Ascending aorta (tissue), 2 donors: ENCODE measurements at places on chromosomes 4 and X. TPM values are rescaled to one million over a fixed set of nuclear protein-coding genes. Genes with fewer than 3 reads are reported as not detected.

DNA sequence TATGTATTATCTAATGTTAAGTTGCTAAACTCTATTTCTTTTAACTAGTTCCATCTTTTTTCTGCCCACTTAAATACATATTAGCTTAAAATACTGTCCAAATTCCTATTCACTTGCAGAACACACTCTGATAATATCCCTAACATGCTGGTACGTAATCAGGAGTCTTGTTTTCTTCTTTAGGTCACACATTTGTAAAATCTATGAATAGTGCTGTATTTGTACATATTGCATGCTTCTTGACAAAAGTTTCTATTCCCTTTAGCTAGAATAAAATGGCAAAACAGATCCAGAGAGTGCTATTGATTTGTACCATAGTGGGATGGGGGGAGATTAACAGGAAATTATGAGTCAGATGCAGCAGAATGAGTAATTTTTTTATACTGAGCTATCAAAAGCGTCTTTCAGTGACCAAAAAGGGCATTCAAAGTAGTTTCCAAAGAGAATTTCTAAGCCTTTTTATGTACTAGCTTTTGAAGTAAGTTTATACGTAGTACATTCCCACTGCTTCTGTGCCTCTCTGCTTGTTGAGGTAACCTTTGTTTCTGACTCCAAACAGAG is 126.5 kb downstream of the PTPN13 start:
- DNase-seq, result no peak
- no peaks in the 10 kb centered on the region for H3K4me1 ChIP-seq
- H3K4me3 ChIP-seq, result no peak overlapping the region
- H3K36me3 ChIP-seq, result no peaks in the 10 kb centered on the region
- no peaks in the 10 kb centered on the region for H3K27me3 ChIP-seq
- H3K27ac ChIP-seq, result no peak overlapping the region

GRCh38 chr4:17535906-17536305 is 20.9 kb downstream of the CLRN2 start:
- H3K36me3 ChIP-seq, result no peaks in the 10 kb centered on the region
- H3K27me3 ChIP-seq, result no peaks in the 10 kb centered on the region
- no peak overlapping the region for H3K4me3 ChIP-seq
- no peaks in the 10 kb centered on the region for H3K4me1 ChIP-seq

Gene FAM47A
- total RNA-seq, result not detected

DNA sequence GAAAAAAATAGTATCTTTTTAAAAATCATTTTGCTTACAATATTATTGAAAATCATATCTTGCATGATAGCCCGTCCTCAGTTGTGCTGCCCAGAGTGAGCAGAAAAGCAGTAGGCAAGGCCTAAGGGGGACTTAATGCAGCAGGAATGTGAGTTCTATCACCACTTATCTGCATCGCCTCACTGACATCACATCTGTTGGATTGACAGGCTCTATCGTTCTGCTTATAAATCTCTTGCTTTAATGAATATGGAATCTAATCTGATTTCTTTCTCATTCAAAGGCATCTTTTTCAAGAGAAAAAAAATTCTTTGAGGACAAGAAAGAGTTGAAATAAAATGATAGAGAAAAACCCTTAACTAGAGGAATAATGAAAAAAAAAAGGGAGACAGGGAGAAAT is 249.9 kb downstream of the PAPSS1 start:
- no peak overlapping the region for H3K4me3 ChIP-seq
- H3K27me3 ChIP-seq, result no peaks in the 10 kb centered on the region
- no peak for DNase-seq
- no peaks in the 10 kb centered on the region for H3K36me3 ChIP-seq

DNA sequence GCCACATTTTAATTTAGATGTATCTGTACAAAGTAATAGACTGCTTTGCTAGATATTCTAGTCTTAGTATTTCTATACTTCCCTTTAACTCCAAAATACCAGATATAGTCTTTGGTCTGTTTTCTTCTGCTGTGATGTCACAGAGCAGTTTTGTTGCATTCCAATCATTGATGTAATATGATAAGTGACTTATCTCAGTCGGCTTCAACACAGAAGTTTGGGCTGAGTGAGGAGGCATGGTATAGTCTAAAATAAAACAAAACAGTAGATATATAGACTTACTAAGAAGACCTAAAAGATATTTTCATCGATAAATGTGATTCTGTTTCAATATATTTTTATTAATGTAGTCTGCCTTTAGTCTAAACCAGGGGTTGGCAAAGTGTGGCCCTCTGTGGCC is 169.9 kb downstream of the DCK start:
- H3K36me3 ChIP-seq, result no peaks in the 10 kb centered on the region
- no peak for DNase-seq
- no peak overlapping the region for H3K27ac ChIP-seq

DNA sequence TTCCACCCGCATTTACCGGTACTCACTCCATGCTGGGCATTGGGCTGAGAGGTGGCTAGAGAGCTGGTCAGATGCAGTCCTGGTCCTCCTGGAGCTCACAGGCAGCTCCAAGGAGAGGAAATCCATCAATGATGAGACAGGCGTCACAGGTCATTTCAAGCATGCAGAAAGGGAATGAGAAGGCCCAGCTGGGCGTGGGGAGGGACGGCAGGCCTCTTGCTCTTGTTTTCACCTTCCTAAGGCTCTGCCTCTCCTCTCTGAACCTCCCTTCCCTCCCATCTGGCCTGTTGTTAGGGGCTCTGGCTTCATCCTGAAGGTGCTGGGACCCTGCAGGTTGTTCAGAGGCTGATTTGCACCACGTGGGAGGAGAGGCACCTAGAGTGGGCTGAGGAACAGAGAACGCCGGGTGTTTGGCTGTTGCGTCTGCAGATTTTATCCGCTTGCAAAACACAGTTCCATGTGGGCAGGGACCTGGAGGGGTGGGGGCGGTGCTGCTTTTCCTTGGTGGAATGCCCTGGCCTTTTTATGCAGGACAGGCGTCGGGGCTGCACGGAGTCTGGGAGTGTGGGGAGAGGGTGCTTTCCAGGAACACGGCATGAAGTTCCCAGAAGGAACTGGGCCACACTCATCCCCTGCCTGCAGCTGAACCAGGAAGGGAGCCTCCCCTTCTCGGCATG is 81.5 kb upstream of the PSAPL1 start:
- no peak overlapping the region for H3K4me3 ChIP-seq
- H3K27me3 ChIP-seq, result no peaks in the 10 kb centered on the region
- no peaks in the 10 kb centered on the region for H3K36me3 ChIP-seq

Gene FGG
- total RNA-seq, result 40.3 TPM

GRCh38 chrX:16903274-16904022 is 33.3 kb upstream of the RBBP7 start:
- H3K4me1 ChIP-seq, result no peaks in the 10 kb centered on the region
- H3K27me3 ChIP-seq, result no peaks in the 10 kb centered on the region
- DNase-seq, result no peak
- no peak overlapping the region for H3K4me3 ChIP-seq
- no peaks in the 10 kb centered on the region for H3K36me3 ChIP-seq

Gene SCML1
- 5.7 TPM for total RNA-seq

Gene ADH7
- not detected for total RNA-seq

GRCh38 chr4:108834835-108835384 is 72.1 kb upstream of the ETNPPL start:
- H3K27ac ChIP-seq, result no peak overlapping the region
- no peaks in the 10 kb centered on the region for H3K36me3 ChIP-seq
- no peak for DNase-seq
- H3K4me3 ChIP-seq, result no peak overlapping the region
- no peaks in the 10 kb centered on the region for H3K4me1 ChIP-seq

Gene UGT2A1
- total RNA-seq, result not detected

DNA sequence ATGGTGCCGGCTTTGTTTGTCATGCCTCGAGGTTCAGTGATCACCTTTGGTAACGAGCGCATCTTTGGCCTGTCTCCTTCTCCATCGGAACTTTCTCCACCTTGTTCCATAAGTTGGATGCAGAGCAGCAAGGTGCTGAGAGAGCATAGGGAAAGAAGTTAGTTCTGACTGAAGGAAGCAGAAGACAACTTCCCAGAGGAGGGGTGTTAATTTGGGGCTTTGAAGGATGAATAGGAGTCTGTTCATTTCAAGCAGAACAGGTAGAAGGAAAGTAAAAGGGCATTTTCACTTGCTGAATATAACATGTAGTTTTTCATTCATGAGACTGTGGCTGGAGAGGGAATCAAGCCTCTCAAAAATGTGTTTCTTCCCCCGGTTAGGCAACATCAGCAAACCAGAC is 232.0 kb upstream of the PSAPL1 start:
- no peaks in the 10 kb centered on the region for H3K27me3 ChIP-seq
- H3K36me3 ChIP-seq, result no peaks in the 10 kb centered on the region
- no peak overlapping the region for H3K27ac ChIP-seq
- no peaks in the 10 kb centered on the region for H3K4me1 ChIP-seq
- no peak for DNase-seq

DNA sequence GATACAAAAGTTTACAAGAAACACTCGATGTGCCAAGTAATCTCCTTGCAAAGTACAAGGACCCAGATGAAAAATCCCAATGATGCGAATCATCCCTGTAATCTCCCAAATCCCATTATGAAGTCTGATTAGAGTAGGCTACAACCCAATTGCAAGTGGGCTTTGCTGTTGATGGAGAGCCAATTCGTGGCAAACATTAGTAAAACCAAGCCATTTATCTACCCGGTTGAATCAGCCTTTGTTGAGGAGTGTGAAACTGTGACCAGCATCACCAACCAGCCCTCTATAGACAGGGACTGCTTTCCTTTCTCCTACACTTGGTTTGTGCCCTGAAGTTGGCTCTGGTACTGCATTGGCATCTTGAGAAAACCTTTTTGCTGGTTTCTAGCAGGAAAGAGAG is 1.2 kb upstream of the PRPS2 start:
- no peak overlapping the region for H3K4me3 ChIP-seq
- H3K27ac ChIP-seq, result no peak overlapping the region

GRCh38 chr4:84502955-84503373 is 3.9 kb upstream of the NKX6-1 start:
- H3K27me3 ChIP-seq, result peaks cover 21% of the 10 kb centered on the region
- DNase-seq, result no peak
- H3K36me3 ChIP-seq, result no peaks in the 10 kb centered on the region
- H3K27ac ChIP-seq, result no peak overlapping the region
- H3K4me3 ChIP-seq, result no peak overlapping the region

DNA sequence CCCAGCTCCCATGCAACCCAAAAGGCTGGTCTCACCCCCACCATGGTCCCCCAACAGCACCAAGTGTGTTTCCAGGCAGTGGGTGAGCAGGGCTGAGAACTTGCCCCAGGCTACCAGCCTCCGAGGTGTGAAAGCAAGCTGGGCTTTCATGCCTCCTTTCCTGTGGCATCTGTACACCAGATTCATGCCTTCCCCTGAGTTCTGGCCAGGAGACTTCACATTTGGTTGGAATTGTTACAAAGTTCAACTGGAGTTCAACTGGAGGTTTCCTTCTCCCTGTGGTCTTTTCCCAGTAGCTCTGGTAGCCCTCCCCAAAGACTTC is 77.6 kb upstream of the RAB40AL start:
- H3K4me3 ChIP-seq, result no peak overlapping the region
- no peak for DNase-seq
- H3K36me3 ChIP-seq, result no peaks in the 10 kb centered on the region
- H3K27ac ChIP-seq, result no peak overlapping the region
